Activated naive CD8-positive, alpha-beta T cell treated with anti-CD3 and anti-CD28 coated beads, Interleukin-2, amount 50 U/mL, for 16 hours (primary cell): ENCODE measurements at places on chromosomes 13 and 19.

DNA sequence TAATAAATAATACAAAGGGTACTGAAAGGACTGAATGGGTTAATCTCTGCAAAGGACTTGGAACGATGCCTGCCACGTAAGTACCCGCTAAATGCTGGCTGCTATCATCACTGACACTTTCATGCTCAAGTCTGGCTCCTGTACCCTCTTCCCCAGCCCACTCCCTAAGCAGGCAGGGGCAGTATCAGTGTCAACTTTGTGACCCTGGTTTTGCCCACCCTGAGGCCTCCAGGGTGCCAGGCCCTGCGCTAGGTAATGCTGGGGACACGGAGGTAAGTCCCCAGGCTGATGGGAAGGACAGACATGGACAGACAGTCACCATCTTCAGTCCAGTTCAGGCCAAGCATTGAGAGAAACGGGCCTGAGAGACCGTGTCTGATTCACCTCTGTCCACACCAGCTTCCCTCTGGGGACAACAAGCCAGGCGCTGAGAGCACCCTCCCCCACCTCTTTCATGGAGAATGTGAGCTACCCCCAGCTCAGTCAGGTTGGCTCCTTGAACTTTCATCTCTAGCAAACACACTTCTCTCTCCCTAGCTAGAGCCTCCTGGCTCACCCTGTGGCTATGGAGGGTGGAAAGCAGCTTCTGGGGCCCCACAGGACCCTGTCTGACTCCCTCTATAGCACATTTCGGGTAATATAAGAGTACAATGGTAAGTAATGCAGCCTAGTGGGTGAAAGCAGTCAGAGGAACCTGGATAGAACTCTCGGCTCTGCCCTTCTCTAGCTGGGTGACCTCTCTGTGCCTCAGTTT, 800 bp downstream of the ETFB start:
- DNase-seq: no peak

DNA sequence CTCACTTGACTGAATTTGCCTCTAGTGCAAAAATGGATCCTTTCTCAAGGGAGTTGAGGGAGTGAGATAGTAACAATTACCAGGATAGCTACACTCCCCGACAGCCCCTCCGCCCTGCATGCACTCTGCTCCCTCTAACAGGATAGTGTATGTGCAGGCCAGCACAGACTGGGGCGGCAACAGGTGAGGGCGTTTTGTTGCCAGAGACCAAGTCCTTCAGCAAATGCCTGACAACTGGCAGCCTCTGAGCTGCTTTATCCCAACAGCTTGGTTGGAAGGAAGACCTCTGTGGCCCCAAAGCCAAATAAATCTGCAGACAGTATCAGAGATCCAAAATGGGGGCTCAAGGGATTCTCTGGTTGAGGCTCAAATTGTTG, 86.6 kb downstream of the SLC7A1 start:
- no peak for DNase-seq

DNA sequence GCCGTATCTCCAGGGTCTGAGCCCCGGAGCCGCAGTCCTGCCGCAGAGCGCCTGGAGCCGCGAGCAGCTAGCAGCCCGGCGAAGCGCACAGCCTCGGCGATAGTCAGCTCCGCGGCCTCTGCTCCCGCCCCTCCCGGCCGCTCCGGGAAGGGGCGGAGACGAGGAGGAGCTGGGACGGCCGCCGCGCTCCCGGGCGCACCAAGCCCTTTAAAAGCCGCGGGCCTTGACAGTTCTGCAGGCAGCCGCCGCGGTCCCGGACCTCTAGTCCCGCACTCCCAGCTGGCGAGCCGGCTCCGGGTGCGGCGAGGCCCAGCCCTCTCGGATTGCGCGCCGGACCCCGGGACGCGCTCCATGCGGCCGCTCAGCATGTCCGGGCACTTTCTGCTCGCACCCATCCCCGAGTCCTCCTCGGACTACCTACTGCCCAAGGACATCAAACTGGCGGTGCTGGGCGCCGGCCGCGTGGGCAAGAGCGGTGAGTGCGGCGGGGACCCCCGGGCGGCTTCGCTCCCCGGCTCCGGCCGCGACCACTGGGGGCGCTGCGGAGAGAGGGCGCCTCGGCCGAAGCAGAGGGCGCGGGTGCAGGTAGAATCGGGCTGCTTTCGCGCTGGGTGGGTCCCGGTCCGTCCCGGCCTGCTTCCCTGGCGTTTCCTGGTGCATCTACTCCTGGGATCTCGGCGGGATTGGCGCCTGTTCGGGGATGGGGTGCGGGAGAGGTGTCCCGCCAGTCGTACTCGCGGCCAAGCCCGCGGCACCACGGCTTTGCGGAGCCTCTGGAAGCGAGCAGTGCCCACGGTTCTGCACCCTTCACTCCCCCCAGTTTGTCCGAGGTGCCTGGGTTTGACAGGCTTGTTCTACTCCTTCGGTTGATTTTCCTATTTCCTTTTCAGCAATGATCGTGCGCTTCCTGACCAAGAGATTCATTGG, at the start of gene RASL11A:
Gene RASL11A (plus strand): TSS at position 237 of the 927 bp plus-strand sequence. CDS start 115 bp downstream, at position 352.
- peak; percentile 49 for DNase-seq

- DNase-seq: no peak
These were observed 288.0 kb upstream of the SLC10A2 start for GRCh38 chr13:103354171-103354570.

- no peak for DNase-seq
These were observed 43.9 kb downstream of the RAP2A start for GRCh38 chr13:97477844-97478243.

- no peak for DNase-seq
These were observed at the start of gene CYP4F11 for GRCh38 chr19:15934332-15935078. TSS of gene CYP4F11 (minus strand) at chr19:15934529. CDS start at chr19:15934408, 121 bp downstream.
